Hematopoietic multipotent progenitor cell treated with erythropoietin and hydrocortisone succinate and interleukin-3 and kit ligand, for 8 days (in vitro differentiated cells): ENCODE measurements at places on chromosomes 7 and 10.
A peak's percentile ranks its signal among the peaks of the same experiment; 100 is the strongest.

GRCh38 chr10:65306201-65306600, 1619.6 kb upstream of the LRRTM3 start:
- no peak for DNase-seq

- DNase-seq, result no peak
Observed at GRCh38 chr7:118304100-118304499, 79.6 kb downstream of the ANKRD7 start.

DNA sequence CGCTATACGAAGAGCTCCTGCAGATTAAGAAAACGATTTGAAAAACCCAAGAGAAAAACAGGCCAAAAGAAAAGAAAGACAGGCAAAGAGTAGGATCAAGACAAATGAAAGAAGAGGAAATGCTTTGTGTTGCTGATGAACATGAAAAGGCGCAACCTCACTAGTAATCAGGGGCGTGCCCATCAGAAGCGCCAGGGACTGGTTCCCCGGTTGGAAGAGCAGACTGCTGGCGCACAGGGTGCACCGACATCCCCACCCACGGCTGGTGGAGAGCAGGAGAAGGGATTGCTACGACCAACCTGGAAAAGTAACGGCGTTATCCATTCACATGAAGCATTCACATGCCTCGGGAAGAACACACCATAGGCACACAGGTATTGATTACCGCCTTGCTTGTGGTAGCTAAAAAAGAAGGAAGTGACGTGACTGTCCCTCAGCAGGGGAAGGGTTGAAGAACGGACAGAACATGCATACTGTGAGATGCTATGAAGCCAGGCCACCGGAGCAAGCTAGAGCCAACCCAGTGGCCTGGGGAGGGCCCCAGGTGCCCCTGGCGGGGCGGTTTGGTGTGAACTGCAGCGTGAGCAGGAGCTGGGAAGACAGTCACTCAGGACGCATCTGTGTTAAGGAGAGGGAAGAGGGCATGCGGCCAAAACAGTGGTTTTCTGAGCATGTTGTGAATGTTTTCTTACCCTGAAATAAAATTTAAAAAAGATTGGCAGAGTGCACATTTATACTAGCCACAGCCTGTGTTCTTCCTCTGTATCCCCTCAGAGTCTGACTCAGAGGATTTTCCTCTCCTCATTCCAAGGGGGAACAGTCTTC, 18.3 kb downstream of the AGAP3 start:
- DNase-seq, result no peak

DNA sequence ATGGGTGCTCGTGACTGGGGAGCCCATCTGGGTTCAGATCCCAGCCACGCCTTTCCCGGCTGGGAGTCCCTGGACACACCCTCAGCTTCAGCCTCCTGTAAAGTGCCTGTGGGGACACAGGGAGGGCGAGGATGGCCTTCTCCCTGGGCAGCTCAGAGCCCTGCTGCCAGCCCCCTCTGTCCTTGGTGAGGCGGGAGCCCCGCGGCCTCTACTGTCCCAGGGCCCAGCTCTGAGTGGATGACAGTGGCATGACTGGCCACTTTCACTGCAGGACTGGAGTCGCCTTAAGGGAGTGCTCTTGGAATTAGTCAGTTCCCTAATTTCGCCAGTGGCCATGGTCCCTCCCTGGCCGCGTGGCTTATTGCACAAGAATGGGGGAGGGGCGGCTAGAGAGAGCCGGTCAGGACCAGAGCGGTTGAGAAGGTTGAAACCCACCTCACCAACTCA, 4.6 kb downstream of the BRI3 start:
- no peak for DNase-seq

DNA sequence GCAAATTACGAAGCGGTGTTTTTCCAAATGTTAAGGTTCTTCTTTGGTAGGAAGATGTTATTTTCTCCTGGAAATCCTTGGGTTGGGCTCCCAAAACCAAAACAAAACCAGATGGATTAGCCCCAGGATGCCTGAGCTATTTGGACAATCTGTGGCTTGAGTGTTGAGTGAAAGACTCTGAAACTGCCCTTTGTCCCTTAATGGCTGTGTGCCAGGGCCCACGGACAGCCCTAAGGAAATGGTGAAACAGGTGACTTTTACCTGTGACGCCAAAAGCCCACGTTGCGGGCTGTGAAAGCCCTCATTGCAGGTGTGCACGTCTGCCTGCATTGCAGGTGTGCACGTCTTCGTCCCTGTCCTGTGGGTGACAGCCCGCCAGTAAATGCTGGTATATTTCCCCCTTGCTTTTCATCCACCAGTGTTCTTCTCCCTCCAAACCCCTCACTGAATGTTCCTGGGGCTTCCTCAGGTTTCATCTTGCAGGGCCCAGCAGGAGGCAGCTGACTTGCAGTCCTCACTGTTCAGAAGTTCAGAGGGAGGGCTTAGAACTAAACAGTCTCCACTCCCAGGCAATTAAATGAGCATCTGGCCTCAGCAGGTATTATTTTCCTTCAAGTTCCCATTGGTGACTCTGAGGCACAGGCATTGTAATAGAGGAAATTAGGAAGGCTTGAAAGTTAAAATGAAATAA, 10.7 kb downstream of the PFKP start:
- no peak for DNase-seq

DNA sequence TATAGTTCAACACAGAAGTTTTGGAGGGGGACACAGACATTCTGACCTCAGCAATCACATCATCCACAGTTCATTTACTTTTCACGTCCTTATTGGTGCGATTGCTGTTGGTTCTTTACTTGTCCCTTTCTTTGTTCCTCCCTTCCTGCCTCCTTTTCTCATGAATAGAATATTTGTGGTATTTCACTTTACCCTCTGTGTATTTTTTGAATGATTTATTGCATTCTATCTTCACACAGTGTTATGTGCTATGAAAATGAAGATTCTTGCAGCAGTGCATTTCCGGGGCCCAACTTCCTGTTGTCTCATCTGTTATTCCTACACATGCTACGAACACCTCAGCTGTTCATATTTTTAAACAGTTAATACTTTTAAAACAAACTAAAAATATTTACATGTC, 179.6 kb downstream of the ZMYND11 start:
- DNase-seq, result no peak

GRCh38 chr10:80599424-80599847, 61.7 kb downstream of the SH2D4B start:
- peak; percentile 76 for DNase-seq

GRCh38 chr7:30244340-30244739, 40.1 kb upstream of the ZNRF2 start:
- no peak for DNase-seq

- DNase-seq, result no peak
Observed at GRCh38 chr7:3307435-3307834, 6.4 kb downstream of the SDK1 start.

GRCh38 chr10:71219918-71220688, 7.7 kb downstream of the UNC5B start:
- no peak for DNase-seq
